ENCODE measurements at places on chromosomes 1 and 21. TPM values are rescaled to one million over a fixed set of nuclear protein-coding genes. Genes with fewer than 3 reads are reported as not detected.

Gene BEND5
- 12.5 TPM for total RNA-seq

GRCh38 chr1:47643306-47644211, 205.7 kb downstream of the FOXD2 start:
- DNase-seq, result peak; percentile 93

Gene CYYR1
- total RNA-seq, result 10.9 TPM

- DNase-seq, result no peak
These were observed 73.7 kb upstream of the MARK1 start for GRCh38 chr1:220454155-220454777.

DNA sequence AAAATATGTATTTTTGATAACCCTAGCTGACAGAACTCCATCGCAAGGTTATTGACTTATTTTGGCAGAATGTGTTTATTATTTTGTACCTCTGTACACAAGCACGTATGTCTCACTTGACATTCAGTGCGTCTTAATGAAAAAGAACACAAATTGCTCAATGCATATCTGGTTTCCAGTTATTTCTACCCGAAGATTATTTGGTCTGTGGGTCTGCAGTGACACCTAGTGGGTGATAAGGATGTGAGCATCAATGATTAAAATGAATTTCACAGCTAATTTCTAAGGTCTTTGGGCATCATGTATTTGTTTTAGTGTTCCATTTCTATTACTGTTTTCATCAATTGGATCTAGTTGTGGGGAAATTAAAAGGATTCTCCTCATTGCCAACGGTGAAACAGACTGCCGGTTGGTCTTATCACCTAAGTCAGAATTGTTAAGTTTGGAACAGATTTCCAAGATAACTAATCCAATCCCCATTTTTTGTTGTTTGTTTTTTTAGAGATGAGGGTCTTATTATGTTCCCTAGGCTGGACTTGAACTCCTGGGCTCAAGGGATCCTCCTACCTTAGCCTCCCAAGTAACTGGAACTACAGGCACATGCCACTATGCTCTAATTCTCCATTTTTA, 13.9 kb downstream of the DDX20 start:
- peak; percentile 64 for DNase-seq

Gene PHC2
- total RNA-seq, result 36.1 TPM

Measured in skin of body (tissue), 3 donors.